Stimulated activated CD8-positive, alpha-beta memory T cell treated with anti-CD3 and anti-CD28 coated beads, Interleukin-12 subunit alpha, Interleukin-12 subunit beta, amount 100 ng/mL, for 1 hour (primary cell): ENCODE measurements at places on chromosomes 7 and 10.

DNA sequence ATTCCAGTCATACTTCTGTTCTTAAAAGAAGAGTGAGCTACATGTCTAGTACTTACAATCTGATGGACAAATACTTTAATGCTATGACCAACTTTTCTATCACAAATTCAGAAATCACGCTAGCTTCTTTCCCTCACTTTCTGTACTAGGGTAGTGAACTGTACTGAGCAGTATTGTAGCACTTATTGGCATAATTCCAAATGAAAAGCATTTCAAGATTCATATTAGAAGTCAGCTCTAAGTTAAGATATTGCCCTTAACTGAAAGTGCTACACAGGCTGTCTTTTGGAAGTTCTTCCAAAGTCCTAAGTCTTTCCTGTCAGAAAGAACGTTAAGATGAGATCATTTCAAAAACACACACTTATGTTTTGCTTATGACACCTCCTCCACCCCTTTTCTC, 13.4 kb downstream of the P4HA1 start:
- DNase-seq = no peak

- no peak for DNase-seq
Observed at GRCh38 chr10:110252151-110252550, 44.7 kb downstream of the MXI1 start.

GRCh38 chr7:70034999-70035398, 436.7 kb downstream of the AUTS2 start:
- DNase-seq = no peak

DNA sequence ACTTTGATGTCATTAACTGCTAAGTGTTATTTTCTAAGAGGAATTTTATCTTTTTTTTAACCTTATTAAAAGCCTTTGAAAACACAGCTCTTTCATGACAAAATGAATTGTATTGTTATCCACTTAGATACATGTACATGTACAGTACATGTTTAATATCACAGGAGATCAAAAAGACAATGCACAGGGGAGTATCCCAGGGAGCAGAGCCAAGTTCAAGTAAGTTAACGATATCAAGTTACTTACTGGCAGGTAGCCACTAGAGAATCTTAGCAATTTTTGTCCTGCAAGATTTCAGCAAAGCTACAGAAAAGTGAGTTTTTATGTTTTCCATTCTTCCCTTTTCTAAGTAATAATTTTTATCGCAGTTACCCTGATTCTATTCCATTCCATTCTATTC, 33.9 kb upstream of the ARL4A start:
- DNase-seq = no peak

DNA sequence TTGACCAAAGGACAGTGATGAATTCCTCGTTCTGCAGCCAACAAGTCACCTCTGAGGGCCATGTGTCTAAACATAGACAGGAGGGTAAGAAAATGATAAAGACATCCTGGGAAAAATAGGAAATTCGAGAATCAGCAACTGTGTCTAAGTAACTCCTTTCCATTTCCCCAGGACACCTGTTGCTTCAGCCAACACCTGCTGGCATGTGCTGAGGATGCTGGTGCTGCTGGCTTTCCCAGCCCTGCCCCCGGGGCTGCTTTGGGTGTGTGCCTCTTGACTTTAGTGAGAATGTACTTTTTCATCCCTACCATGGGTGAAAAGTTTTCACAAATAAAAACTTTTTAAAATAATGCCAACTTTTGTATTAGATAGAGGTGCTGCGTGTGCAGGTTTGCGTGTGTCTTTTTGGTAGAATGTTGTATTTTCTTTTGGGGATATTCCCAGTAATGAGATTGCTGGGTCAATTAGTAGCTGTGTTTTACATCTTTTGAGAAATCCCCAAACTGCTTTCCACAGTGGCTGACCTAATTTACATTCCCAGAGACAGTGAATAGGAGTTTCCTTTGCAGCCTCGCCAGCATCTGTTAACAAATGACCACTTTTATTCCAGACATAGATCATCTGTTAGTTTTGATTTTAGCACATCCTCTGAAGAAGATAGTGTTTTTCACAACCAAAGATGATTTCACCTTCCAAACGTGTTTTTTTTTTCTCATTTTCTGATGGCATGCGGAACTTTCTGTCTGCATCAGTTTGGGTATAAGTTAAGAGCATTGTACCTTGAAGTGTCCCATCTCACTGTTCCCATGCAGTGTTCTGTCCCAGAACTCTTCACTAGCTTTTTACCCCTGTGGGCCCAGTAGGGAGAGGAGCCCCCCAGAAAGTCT, 104.2 kb upstream of the ACBD5 start:
- no peak for DNase-seq

GRCh38 chr10:3987143-3987974, 202.3 kb upstream of the KLF6 start:
- no peak for DNase-seq

GRCh38 chr10:118754229-118754555, 578 bp downstream of the CACUL1 start:
- no peak for DNase-seq

DNA sequence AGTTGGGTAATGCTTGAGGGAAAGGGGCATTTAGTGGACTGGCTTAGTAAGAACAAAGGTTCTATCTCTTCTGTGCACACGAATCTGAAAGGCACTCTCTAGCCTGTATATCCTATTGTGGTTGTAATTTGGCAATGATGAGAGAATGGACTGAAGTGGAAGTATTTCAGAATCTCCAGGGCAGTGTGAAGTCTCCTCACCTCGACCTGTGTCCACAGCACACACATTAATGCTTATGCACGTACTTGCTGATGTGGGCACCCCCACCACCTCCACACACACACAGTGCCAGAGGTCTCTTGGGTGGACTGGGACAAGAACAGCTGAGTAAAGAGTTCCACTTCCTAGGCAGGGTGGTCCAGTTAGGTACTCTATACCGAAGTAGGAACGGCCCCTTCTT, 6.9 kb downstream of the SMC3 start:
- DNase-seq = no peak

- no peak for DNase-seq
Observed at GRCh38 chr10:18229826-18230225, 89.6 kb downstream of the CACNB2 start.

GRCh38 chr7:30469303-30469702, 9.3 kb downstream of the NOD1 start:
- DNase-seq = no peak

GRCh38 chr7:36312064-36312914, 77.4 kb upstream of the ANLN start:
- DNase-seq = no peak

- no peak for DNase-seq
Observed at GRCh38 chr7:77674878-77675277, 21.4 kb upstream of the RSBN1L start.

DNA sequence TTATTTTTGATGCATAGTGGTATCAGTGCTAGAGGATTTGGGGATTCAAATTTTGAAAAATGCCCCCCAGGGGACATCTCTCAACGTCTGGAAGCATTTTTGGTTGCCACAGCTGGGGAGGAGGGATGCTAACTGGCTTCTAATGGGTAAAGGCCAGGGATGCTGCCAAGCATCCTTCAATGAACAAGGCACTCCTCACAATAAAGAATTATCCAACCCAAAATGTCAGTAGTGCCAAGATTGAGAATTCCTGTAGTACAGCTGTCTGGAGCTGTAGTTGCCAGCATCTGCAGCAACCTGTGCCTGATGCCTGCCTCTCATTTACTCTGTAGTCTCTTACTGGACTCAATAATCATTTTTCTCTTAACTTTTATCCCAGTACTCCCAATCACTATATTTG, 53.5 kb downstream of the SEPTIN7 start:
- DNase-seq = no peak

- DNase-seq = no peak
Observed at GRCh38 chr10:83801983-83802382, 337.3 kb upstream of the GHITM start.

DNA sequence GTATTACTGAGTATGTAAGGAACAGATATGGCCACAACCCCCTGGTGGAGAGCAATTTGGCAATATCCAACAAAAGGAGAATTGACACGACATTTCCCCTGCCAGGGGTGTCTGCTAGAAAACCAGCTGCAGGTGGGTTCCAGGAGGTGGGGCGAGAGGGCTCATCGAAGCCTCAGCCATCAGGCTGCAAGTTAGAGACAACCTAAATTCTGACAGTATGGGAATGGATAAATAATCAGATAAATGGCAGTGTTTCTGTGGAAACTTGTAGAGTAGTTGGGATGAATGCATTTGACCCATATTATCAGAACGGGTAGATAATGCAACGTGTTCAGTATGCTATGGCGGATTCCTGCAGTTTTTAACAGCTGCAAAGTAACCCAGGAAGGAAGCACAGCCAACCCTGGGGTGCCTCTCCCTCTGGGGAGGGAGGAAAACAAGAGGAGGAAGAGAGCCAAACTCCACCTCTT, 3.5 kb downstream of the TMEM273 start:
- DNase-seq = no peak

DNA sequence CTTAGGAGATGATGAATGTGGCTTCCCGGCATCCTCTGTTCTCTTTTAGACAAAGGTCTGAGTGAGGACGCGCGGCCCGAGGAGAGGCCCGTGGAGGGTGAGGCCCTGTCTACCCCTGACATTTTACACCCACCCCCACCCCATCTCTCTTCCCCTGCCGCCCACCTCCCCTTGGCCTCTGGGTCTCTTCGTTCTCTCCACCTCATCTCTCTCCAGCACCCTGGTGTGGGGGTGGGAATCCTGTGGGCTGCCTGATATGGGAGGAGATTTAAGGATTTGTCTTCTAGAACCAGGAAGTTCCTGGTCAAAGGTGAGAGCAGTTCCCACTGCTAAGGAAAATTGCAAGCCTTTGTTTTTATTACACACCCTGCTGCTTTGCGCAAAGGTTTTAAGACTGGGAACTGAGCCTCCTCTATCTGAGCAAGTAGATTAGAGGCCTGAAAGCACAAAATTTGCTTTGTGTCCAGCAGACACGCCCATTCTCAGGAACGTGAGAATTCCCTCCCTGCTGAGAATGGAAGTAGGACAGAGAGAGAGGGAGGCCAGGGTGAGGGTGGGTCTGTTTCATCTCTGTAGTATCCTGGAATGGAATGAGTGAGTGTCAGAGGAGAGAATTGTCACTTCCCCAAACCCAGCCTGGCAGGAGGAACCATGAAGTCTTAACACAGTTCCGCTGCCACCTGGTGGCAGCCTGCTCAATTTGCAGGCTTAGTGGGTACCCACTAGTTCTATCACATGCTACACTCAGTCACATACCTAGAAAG, 91.2 kb downstream of the GTF2IRD1 start:
- no peak for DNase-seq

GRCh38 chr7:130734815-130735716, 1.1 kb upstream of the KLF14 start:
- DNase-seq = no peak

DNA sequence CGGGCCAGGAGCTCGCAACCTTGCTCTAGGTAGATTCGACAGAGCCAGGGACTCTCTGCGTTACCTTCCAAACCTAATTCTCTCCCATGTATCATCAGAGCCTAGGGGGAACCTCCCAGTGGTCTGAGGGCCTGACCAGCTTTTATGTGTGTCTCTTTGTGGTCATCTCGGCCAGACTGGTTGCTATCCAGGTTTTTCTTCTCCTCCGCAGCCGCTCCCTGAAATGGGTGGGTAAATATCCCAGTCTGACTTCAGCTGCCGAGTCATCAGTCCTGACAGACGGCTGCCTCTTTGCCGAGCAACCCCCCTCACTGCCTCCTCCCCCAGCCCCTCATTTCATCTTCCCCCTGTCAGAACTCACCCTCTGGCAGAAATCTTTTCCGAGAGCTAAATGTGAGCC, 578.1 kb downstream of the LRMDA start:
- no peak for DNase-seq

DNA sequence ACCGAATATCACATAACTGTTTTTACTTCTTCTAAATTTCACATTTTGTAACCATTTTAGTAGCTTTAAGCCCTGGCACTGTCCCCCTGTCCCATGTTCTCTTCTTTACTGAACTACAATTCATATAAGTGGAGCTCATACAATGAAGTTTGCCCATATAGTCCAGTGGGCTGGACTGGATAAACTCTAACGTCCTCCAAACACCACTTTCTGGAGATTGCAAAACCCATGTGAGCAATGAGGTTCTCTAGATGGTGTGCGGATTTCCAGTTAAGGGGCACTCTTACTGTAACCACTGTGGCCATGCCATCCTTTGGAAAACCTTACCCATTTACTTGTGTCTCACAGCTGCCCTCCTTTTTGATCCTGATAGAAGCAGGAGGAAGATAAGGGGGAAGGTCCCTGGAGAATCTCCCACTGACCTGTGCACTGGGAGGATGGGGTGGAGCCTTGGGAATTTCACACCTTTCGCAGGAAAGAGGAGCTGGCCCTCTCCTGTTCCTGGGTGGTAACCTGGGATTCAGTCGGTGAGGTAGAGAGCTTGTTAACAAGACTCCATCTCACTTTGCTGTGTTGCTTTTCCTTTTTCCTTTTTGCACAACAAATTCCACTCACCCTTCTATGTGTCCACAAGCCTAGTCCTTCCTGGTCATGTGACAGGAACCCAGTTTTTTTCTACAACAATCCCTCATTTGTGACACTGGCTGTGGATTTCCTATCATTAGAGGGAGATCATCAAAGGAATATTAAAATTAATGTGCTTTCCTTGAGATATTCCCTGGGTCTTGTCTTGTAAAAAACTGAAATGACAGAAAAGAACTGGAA, 120.7 kb downstream of the ARID5B start:
- no peak for DNase-seq
